ENCODE measurements at places on chromosomes 11 and 22.

- no peak for DNase-seq
These were observed 22.5 kb upstream of the DAGLA start for GRCh38 chr11:61657566-61658290.

- DNase-seq: peak; percentile 72
These were observed 98.3 kb upstream of the CHRM4 start for GRCh38 chr11:46489656-46490560.

- peak; percentile 91 for DNase-seq
These were observed at the start of gene CCND1 for GRCh38 chr11:69640995-69641581. Gene CCND1 (plus strand): TSS chr11:69641156. CDS start chr11:69641314, 158 bp downstream.

GRCh38 chr11:35971841-35972422 lies 28.1 kb downstream of the LDLRAD3 start:
- DNase-seq: no peak

GRCh38 chr11:86969258-86969657 lies 14.1 kb upstream of the FZD4 start:
- no peak for DNase-seq

GRCh38 chr22:46997311-46997970 lies 235.0 kb downstream of the TBC1D22A start:
- no peak for DNase-seq
